Stimulated activated CD4-positive, alpha-beta T cell treated with anti-CD3 and anti-CD28 coated beads, Interleukin-1b, Interleukin-23, amount 100 ng/mL, for 24 hours (primary cell): ENCODE measurements at places on chromosomes 12 and 14.

- no peak for DNase-seq
Measured at GRCh38 chr14:33930439-33930838, 20.4 kb downstream of the EGLN3 start.

GRCh38 chr12:95789126-95790032 lies 1.2 kb downstream of the NTN4 start:
- DNase-seq: no peak

DNA sequence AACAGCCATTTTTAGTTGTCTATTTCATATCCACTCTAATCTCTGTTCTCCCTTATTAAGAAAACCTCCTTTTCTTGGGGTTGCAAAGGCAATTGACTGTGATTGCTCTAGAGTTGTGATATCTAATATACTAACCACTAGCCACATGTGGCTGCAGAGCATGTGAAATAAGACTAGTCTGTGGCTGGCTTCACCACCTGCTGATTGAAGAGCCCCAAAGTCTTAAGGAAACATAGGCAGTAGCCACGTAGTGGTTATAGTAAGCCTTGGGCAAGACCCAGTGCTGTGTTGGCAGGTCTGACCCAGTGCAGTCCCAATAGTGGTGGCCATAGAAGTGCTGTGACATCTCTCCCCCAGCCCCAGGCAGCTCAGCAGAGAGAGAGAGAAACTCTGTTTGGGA lies 28.4 kb upstream of the ATP2B1 start:
- no peak for DNase-seq

- no peak for DNase-seq
Measured at GRCh38 chr14:23443881-23444280, 8.4 kb upstream of the MYH7 start.

DNA sequence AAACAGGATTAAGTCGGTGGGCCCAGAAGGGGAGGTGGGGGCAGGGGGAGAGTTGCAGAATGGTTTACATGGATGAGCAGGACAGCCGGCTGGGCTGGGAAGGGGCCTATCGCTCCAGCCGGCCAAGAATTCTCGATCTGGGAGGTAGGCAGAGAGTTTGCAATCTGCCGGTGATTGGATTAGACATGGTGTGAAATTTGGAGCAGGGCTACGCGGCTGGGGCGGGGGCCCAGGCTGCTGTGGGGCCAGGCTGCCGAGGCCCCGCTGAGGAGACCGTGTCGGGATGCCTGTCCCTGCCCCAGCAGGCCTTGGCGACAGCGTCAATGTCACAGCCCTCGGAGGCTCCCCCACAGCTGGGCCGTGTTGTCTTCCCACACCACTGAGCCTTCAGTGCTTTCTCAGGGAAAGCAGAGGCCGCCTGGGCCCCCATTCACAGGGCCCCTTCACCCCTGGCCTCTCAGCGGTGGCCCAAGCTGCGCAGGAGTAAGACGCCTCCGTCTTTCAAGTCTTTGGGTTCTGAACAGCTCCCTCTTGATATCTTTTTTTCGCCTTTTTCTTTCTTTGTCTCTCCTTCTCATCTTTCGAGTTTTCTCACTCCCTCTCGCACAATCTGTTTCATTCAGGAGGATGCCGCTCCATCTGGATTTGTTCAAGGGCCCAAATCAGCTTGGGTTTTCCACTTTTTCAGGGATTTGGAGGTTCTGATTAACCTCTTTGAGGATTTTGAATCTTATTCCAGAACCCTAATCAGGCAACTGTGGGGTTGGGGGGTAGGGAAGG lies 117.5 kb upstream of the PARP11 start:
- DNase-seq: no peak

- no peak for DNase-seq
Measured at GRCh38 chr14:104882991-104883660, 18.1 kb downstream of the CEP170B start.

DNA sequence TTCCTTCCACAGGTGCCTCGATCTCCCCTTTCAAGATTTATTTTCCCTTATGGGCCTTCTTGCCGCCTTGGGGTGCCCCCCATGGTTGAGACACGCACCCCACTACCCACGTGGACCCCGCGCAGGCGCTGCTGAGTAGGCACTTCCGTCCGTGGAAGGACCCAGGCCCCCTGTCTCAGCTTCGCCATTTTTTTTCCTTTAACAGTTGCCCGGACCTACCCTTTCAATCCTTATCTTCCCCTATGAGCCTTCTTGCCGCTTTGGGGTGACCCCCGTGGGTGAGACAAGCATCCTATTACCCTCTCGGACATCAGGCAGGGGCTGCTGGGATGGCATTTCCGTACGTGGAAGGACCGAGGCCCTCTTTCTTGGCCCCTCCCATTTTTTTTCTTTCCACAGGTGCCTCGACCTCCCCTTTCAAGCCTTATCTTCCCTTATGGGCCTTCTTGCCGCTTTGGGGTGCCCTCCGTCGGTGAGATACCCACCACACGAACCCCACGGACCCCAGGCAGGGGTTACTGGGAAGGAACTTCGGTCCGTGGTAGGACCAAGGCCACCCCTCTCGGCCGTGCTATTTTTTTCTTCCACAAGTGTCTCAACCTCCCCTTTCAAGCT lies 268.2 kb downstream of the ALG10 start:
- DNase-seq: no peak

GRCh38 chr14:102779084-102779462 lies 1.8 kb downstream of the TRAF3 start:
- no peak for DNase-seq

- no peak for DNase-seq
Measured at GRCh38 chr12:57627501-57628279, 5.3 kb downstream of the B4GALNT1 start.

DNA sequence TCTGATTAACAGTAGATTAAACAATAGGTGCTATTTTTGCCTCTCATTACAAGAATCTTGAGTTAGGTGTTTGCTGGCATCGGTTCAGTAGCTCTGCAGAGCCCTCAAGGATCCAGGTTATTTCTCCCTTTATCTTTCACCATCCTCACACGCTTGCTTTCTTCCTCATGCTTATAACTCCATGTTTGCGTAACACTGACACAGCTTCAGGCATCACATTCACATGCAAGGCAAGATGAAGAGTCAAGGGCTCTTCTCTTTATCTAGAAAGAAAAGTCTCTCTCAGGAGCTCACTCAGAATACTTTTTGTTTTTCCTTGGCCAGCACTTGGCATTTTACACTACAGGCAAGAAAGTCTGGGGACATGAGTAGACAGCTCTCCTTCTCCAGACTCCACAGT lies 24.2 kb upstream of the PTHLH start:
- DNase-seq: no peak

- DNase-seq: no peak
Measured at GRCh38 chr12:67515679-67516340, 132.7 kb upstream of the DYRK2 start.

DNA sequence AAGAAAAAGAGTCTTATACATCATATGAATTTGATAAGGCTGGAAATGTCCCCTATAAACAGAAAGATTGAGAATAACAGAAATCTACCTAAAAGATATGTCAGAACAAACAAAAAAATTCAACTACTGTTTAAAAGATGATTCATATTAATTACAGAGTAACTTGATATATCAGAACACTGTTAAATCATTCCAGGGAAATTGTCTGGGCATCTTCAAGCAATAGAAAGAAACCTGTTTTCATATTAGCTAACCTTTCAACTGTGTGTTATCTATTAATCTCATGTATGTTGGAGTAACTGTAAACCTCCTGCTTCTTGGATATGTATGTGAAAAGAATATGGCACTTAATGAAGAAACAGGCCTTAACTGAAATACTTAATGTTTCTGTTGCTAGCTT lies 96.7 kb downstream of the NUBPL start:
- DNase-seq: no peak

DNA sequence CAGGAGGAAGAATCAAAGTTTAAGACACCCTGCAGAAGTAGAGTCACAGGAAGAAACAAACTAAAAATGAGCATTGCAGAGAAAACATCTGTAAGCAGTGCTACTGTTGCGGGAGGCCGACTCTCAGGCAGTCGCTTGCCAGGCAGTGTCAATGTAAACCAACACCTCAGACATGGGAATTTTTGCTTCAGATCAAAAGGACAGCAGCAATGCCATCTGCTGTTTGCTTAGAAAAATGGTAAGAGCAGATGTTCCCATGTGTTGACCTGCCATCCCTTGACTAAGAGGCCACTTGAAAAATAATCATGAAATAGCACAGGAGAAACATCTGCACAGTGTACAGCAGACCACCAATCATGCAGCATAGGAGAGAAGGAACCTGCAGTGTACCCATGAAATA lies 196.6 kb downstream of the SLC25A21 start:
- no peak for DNase-seq

DNA sequence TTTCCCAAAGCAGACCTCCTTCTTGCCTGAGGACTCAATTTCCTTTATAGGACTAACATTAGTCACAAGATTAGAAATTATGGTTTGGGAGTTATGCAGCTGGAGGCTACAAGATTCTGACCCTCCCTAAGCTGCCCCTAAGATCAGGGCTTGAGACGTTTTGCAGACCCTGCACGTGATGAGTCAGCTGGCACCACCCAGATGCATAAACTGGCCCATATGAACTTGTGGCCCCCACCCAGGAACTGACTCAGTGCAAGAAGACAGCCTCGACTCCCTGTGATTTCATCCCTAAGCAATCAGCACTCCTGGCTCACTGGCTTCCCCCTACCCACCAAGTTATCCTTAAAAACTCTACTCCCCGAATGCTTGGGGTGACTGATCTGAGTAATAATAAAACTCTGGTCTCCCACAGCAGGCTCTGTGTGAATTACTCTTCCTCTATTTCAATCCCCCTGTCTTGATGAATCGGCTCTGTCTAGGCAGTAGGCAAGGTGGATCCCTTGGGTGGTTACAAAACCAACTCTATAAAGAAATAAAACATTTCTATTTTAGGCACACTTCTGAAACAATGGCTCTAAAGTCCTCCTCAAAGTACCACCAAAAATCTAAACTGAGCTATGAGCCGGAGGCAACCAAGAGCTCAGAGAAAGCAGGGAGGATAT lies 233.4 kb downstream of the TMEM132D start:
- no peak for DNase-seq

GRCh38 chr12:130601327-130601726 lies 114.8 kb downstream of the RIMBP2 start:
- DNase-seq: no peak

GRCh38 chr14:89227496-89227836 lies 189.6 kb downstream of the FOXN3 start:
- DNase-seq: no peak

- no peak for DNase-seq
Measured at GRCh38 chr12:121264135-121264534, 32.4 kb downstream of the CAMKK2 start.

DNA sequence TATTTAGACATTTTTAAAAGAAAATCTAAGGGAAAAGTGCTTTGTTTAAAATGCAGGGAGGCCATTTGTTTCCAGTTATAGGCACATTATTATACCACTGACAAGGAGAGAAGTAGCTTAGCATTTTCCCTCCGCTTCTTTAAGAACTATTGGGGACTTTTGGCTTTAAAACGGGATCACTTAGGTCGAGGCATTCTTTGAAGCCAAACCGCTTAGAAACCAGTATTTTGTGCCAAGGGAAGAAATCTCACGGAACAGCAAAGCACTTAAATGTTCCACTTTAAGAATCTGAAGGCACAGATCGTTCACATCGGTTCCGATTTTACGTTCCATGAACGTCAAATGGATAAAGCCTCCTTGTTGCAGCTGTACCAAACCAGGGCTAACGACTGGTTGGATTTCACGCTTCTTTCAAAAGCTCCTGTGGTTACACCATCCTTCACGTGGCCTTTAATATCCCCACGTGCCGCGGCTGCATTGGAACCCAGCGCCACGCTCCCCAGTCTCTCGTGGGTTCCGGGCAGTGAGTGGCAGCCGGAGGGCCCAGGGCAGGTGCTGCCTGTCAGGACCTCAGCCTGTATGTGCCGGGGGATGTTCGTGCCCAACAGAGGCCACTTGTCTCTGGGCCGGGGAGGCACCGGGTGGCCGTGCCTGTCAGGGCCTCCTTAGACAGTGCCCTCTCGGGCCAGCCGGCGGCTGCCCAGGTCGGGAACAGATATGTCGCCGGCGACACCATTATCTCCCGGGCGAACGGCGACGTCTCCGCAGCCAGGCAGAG lies 195.4 kb downstream of the KIF26A start:
- DNase-seq: no peak

GRCh38 chr14:87873741-87874140 lies 119.2 kb downstream of the GALC start:
- DNase-seq: no peak

GRCh38 chr12:10453156-10453555 lies at the start of gene KLRC1:
Gene KLRC1 (minus strand): TSS chr12:10453377. CDS start chr12:10451156, 2,221 bp downstream.
- DNase-seq: no peak

DNA sequence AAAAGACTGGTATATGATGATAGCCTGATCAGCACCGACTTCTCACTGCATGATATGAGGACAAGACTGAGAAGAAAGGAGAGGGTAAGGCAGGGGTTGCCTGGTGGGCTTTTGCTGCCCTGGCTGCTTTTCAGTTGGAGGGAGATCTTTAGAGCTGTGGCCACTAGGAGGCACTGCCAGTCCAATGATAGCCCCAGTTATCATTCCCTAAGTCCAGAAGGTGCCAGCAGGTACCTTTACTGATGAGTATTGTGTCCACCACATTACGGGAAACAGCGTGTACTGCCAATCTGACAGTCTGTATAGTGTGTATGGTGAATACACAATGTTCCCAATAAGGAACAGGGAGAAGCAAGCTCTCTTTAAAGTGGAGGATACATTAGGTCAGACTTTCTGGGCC lies 55.8 kb upstream of the CCDC175 start:
- peak; percentile 7 for DNase-seq

GRCh38 chr14:104331871-104332605 lies 193.7 kb downstream of the KIF26A start:
- DNase-seq: no peak

- DNase-seq: no peak
Measured at GRCh38 chr14:55881577-55882241, 236.5 kb upstream of the PELI2 start.

DNA sequence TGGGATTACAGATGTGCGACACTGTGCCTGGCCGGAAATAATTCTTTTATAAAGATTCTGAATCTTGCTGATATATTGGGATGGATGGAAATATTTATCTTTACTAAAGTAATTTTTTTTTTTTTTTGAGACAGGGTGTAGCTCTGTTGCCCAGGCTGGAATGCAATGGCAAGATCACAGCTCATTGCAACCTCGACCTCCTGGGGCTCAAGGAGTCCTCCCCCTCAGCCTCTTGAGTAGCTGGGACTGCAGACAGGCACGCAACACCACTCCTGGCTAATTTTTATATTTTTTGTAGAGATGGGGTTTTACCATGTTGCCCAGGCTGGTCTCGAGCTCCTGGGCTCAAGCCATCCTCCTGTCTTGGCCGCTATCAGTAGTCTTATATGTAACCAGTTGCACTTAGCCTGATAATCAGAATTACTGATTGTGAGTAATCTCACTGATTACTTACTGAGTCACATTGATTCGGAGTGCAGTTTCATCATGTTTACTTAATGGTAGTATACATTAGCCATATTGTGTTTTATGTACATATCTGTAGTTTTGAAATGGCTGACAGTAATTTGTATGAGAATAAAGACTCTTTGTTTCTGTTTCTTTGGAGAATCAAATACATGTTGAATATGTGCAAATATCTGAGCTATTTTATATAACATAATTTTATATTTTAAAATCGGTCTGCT lies 50.4 kb upstream of the LRTM2 start:
- DNase-seq: no peak
